ENCODE measurements at places on chromosomes 16 and 17. TPM values are rescaled to one million over a fixed set of nuclear protein-coding genes. Genes with fewer than 3 reads are reported as not detected.

DNA sequence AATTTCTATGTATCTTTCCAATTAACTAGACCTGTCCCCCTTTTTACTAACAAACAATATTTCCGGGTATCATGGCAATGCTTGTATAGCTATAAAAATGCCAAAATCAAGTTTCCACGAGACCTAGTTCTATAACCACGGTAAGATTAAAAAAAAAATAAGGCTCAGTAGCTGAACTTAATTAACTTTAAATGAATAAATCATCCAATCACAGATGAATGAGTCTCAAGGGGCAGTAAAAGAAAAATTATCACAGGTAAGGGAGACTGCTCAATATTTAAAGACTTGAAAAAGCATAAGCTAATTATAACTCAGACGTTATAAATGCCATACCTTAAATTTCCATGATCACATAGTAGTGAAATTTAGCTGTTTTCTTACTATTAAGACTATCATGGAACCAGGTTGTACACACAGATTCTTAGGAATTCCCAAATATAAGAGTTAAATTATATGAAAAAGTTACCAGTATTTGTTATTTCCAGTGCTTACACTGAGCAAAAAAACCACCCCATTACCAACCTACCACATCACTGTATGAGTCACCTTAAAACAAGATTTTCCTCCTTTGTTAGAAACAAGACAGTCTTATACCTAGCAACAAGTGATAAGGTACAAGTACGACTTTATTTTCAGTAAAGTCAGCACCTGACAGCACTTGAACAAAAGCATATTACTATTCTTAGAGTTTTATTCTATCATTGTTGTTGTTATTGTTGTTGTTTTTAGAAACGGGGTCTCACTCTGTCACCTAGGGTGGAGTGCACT, 20.6 kb downstream of the SSH2 start:
- no peak overlapping the region for H3K27ac ChIP-seq
- no peaks in the 10 kb centered on the region for H3K36me3 ChIP-seq
- no peaks in the 10 kb centered on the region for H3K4me1 ChIP-seq
- no peak overlapping the region for H3K4me3 ChIP-seq
- no peaks in the 10 kb centered on the region for H3K27me3 ChIP-seq

- H3K36me3 ChIP-seq: no peaks in the 10 kb centered on the region
- H3K4me3 ChIP-seq: no peak overlapping the region
- H3K27ac ChIP-seq: no peak overlapping the region
- H3K27me3 ChIP-seq: no peaks in the 10 kb centered on the region
Observed at GRCh38 chr17:77285594-77286390, 145.0 kb downstream of the SEC14L1 start.

RAB11FIP4 gene
- total RNA-seq: 0.94 TPM

DNA sequence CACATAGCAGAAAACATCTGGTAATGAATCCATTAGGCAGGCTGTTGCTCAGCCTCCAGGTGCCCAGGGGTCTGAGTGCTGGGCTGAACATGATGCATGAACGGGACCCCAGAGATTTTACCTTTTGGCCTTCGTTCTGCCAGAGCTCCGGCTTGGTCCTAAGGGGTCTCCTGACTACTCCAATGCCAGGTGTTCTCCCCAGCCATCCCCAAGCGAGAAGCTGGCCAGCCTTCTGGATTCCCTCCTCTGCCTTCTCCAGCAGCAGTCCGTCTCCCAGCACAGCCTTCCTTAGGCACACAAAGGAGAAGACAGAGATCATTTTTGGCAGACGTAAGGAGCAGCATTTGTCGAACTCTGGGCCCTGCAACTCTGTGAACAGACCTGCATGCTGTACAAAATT, 109.4 kb downstream of the RBFOX1 start:
- no peak overlapping the region for H3K27ac ChIP-seq
- no peaks in the 10 kb centered on the region for H3K36me3 ChIP-seq
- no peaks in the 10 kb centered on the region for H3K27me3 ChIP-seq
- no peak overlapping the region for H3K4me3 ChIP-seq
- DNase-seq: no peak

- H3K27me3 ChIP-seq: no peaks in the 10 kb centered on the region
- no peak for DNase-seq
- no peaks in the 10 kb centered on the region for H3K36me3 ChIP-seq
- no peaks in the 10 kb centered on the region for H3K4me1 ChIP-seq
- H3K4me3 ChIP-seq: no peak overlapping the region
- H3K27ac ChIP-seq: no peak overlapping the region
Observed at GRCh38 chr16:84478172-84478947, 26.1 kb downstream of the MEAK7 start.

STARD3 gene
- 34.7 TPM for total RNA-seq

All from aorta (tissue), 5 donors.